Vagina (tissue), 2 donors: ENCODE measurements at places on chromosomes 5 and 9. TPM values are rescaled to one million over a fixed set of nuclear protein-coding genes. Genes with fewer than 3 reads are reported as not detected.

- no peak for DNase-seq
Observed at GRCh38 chr9:16257604-16258003, 612.9 kb downstream of the BNC2 start.

DNA sequence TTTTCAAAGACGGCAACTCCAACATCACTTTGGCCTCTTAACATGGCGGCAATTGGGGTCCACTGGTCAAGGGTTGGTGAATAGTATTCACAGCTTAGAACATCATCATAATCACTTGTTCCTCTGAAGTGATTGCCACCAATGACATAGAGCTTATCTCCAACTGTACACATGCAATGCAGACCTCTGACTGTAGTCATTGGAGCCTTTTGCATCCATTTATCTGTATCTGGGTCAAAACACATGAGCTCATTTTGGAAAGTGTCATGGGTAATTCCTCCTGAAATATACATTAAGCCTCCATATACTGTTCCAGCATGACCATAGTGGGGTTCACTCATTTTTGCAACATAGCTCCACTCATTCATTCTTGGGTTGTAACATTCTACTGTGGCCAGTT lies 2.0 kb downstream of the KLHL9 start:
- DNase-seq = no peak

GRCh38 chr9:25864509-25864908 lies 186.3 kb upstream of the TUSC1 start:
- DNase-seq = no peak

GRCh38 chr5:68189613-68190012 lies 25.9 kb upstream of the PIK3R1 start:
- DNase-seq = no peak

- no peak for DNase-seq
Observed at GRCh38 chr5:113093558-113093957, 117.0 kb downstream of the DCP2 start.

DNA sequence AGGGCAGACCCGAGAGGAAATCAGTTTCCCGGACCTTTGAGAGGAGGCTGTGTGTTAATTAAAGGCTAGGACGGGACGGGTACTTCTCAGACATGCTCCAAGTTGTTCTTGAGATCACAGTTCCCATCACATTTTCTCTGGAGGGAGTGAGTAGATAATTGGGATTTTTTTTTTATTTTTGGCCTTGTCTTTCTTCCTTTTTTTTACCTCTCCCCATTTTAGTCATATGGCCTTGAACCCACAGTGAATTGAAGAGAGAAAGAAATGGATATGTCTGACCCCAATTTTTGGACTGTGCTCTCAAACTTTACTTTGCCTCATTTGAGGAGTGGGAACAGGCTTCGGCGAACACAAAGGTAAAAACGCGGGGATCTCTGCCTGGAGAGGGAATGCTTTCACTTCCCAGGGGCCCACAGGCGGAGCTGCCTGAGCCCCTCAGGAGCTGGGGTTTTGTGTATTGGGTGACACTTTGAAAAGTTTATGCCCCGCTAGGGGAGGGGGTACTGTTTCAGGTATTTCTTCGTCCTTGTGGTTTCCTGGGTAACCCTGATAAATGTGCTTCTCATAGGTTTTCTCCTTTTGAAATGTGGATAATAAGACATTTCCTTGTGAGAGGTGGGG lies 191.8 kb downstream of the CD180 start:
- no peak for DNase-seq

DNA sequence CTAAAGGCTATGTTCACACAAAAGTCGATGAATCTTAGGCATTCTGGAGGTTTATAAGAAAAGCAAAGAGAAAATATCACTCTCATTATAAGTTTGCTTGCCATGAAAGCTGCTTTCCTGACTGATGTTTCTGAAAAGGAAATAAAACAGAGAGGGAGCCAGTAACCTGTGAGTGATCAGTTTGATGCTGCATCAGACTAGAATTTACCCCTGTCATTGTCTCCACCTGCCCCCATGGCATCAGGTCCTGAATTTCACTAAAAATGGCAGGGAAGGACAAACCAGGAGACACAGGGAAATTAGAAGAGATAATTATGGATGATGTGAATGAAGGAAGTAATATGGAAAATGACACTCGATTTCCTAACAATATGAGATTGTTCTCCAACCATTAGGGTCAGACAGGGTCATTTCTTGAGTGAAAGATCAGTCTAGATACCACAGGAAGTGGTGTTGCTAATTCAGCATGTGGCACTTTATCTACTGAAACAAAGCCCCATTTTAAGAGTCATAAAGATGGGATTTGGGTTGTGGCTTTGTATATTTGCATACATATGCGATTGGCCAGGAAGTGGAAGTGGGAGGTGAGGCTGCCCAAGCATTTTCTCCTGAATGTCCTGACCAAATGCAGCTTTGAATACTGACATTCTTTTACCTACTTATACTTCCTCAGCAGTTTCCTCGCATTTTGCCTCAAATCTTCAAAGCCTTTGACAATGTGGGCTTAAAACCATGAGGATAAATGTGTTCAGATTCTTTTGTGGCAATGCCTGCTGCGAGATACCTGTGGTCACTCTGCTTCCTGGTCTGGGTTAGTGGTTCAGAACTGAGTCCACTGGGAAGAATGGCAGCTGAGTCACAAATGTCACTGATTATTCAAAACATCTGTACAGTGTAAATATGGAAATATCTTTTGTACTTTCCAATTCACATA lies 29.7 kb downstream of the MEGF10 start:
- DNase-seq = no peak

GRCh38 chr9:20562051-20562450 lies 60.2 kb downstream of the MLLT3 start:
- no peak for DNase-seq

DNA sequence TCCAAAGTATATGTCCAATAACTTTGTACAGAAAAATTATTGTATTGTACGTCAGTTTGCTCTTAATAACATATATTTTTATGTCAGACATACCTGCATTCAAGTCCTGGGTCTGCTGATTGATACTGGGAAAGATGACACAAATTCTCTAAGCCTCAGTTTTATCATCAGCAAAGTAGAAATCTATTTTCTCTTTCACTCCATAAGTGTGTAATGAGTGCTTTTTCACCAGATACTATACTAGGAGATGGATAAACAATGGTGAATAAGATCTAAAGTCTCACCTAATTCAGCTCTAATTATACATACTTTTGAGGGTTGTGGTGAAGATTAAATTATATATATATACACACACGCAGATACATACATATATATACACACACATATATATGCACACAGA lies 12.3 kb downstream of the PPP2R2B start:
- DNase-seq = no peak

- no peak for DNase-seq
Observed at GRCh38 chr5:88049156-88049555, 219.5 kb downstream of the TMEM161B start.

DNA sequence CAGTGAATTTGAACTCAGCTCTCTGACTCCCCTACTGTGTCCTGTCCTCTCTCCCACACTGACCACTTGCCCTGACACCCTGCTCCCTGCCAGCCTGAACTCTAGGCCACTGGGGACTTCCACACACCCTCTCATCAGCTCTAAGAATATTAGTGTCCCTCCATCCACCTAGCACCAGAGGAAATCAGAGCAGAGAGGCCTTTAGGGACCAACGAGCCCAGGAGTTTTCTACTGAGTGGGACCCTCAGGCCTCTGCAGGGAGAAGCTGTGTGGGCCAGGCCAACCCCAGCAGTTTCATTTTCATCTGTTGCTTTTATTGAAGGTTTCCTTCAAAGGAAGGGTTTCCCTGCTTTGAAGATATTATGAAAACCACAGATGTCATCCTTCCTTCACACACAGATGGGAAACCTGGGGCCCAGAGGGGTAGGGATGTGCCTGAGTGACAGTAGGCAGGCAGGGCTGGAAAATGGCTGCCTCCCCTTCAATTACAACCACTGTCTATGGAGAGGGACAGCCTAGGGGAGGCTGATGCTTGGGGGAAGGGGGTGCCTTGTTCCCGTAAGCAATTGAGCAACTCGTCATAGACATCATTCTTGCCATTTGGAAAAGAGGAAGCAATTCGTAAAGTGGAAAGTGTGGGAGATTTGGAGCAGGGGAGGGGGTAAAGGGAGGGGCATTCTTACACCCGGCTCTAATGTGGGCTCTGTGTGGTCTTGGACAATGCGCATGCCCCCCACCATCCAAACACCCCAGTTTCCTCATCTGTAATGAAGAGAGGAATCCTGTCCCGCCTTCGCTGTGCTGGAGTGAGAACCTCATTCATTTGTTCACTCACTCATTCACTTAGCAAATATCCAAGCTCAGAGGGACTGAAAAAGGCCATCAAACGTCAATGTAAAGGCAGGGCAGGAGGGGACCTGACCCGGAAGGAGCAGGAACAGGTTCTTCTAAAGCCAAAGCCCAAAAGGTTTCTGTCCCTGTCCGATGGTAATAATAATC lies 3.9 kb downstream of the GLIPR2 start:
- DNase-seq = no peak

- DNase-seq = no peak
Observed at GRCh38 chr5:150227606-150228273, 37.9 kb downstream of the SLC6A7 start.

DNA sequence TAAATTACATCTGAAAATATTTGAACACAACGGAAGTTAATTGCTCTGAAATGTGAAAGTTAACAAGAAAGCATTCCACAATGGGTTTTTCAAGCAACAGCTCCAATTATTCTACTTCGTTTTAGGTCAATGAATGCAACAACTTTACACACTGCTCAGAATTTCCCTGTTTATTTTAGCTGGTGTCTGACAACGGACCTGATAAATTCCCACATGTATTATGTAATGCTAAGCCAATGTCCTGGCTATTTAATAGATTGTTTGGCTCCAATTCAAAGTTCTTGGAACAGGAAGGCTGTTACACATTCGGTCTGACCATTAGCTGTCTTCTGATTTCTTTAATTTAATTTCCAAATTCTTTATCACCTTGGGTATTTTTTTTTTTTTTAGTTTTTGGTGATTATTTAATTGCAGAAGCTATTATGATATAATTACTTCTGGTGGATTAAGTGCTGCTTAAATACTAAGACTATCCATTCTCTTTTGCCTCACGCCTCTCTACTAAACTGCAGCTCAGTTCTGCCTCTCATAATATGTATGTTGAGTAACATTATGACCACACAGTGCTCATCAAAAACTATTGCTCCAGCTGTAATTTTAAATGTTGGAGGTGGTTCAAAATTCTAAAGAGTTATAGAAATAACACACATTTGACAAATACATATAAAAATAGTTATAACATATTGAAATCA lies 57.9 kb downstream of the MEF2C start:
- no peak for DNase-seq

DNA sequence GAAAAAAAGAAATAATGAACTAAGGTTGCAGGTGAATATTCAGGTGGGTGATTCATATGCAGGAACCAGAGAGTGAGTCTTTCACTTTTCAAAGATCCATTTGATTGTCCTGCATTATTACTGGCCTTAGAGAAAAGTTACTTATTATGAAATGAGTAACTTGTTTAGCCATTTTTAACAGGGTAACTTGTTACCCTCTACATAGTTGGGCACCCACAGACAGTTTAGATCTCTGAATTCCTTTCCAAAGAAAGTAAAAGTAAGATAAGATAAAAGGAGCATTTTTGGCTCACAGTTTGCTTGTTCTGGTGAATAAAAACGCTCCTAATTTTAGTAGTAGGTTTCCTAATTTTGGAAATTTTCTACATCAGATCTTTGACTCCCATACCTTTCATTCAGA lies 54.1 kb upstream of the DAB2 start:
- DNase-seq = no peak

The IRX1 gene
- total RNA-seq = not detected

DNA sequence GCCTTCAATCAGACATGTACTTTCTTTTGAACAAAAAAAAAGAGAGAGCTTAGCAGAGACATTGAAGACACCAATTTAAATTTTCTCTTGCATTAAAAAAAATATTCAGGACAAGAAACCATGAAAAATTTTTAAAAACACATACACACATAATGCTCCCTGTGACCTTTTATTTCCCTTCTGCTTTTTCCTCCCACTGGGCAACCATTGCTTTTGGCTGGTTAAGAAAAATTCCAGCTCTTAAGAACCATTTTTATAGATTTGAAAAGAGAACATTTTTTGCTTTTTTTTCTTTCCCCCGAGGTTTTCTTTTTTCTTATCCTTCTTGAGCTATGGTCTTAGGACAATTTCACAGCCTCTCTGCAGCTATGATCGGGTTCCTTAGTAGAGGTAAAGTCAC lies 6.1 kb upstream of the HMHB1 start:
- DNase-seq = no peak

The ADAMTS13 gene
- total RNA-seq = 2.0 TPM

- DNase-seq = no peak
Observed at GRCh38 chr9:27168496-27168895, 59.5 kb downstream of the TEK start.

The STK32A gene
- total RNA-seq = 1.5 TPM

DNA sequence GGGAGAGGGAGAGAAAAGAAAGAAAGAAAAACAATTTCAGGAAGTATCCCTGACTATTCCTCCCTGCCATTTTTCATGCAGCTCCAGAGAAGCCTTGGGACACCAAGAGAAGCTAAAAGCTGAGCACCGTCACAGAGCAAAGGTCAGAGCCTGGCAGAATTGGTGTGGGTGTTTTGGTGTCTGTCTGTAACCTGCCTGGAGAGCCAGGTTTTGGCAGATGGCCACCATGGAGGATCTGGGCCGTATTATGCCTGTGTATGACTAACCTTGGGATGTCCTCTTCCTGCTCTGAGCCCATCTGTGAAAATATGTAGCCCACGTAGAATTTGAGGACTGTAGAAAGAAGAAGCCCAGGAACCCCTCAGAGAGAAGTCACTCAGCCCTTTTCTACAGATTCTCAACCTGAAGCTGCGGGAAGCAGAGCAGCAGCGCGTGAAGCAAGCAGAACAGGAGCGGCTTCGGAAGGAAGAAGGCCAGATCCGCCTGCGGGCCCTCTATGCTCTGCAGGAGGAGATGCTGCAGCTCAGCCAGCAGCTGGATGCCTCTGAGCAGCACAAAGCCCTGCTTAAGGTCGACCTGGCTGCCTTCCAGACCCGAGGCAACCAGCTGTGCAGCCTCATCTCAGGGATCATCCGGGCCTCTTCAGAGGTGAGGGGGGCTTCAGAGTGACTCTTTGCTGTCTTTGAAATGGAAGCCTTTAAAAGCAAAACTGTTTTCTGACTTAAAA lies 18.8 kb downstream of the GLE1 start:
- DNase-seq = no peak

The EFNA5 gene
- total RNA-seq = 11.8 TPM

The SPINK6 gene
- total RNA-seq = not detected

The FRRS1L gene
- 2.2 TPM for total RNA-seq

DNA sequence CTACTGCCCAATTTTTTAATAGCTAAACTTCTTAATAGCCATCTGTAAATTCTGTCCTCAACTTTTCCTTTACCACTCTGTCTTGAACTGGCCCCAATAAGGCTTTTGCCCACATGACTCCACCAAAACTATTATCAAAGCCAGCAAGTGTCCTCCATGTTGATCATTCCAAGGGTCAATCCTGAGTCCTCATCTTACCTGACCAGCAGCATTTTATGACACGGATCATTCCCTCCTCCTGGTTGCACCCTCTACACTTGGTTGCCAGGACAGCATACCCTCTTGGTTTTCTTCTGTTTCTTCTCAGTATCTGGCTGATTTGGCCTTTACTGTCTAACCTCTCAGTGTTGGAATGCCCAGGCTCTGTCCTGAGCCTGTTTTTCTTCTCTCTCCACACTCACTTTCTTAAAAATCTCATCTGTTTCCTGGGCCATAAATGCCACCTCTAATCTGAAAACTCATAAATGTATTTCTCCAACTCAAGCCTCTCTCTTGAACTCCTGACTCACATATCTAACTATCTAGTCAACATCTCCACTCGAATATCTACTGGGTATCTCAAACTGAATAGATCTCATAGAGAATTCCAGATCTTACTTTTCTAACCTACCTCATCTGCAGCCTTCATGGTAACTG lies 40.0 kb upstream of the CDC42SE2 start:
- no peak for DNase-seq
